ENCODE measurements at places on chromosomes 1 and 21.

DNA sequence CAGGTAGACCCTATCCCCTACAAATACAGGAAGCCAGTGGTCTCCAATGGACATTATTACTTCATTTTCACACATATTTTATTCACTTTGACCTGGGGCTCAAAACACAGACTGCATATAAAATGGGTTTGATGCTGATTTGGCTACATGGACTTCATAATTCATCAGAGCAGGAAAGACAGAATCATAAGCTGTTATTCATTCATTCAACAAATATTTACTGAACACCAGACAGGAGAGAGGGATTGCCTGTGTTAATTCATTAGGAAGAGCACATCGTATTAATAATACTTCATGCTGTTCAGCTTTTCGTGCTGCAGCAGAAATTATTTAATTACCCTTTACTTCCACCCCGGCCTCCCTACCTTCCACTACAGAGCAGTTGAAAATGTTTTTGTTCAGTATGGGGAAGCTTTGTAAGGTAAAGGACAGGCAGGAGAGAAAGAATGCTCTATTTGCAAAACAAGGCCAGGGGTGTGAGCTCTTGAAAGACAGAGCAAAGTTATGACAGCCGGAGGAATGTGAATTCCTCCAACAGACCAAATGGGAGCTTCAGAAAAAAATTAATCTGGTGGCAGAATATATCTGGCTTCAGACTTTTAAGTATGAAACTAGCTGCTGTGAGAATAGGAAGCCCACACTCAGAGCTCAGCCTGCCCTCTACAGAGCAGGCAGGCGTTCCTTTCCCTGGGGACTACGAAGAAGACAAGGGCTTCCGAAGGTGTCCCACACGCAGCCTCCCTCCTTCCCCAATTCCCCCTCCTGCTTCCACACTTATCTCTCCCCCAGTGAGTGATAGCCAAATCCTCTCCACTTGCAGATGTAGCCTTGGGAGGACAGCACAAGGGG is 58.0 kb downstream of the MDM4 start:
- no peak for DNase-seq

DNA sequence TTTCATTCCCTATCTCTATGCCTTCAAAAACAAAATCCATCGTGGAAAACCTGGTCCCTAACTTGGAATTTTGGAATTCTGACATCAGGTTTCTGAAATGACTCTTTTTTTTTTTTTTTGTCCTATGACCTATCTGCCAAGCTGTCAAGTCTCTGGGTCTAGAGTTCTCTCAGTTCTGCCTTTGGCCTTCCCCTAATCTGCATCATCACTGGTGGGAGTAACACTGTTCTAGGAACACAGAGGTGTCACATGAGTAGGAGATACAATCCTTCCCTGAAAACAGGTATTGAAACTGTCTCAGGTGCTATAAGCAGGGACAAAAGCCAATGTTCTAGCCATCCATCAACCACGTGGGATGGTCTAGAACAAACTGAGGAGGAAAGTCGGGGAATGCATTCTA is 142.0 kb upstream of the ATP1B1 start:
- no peak for DNase-seq

DNA sequence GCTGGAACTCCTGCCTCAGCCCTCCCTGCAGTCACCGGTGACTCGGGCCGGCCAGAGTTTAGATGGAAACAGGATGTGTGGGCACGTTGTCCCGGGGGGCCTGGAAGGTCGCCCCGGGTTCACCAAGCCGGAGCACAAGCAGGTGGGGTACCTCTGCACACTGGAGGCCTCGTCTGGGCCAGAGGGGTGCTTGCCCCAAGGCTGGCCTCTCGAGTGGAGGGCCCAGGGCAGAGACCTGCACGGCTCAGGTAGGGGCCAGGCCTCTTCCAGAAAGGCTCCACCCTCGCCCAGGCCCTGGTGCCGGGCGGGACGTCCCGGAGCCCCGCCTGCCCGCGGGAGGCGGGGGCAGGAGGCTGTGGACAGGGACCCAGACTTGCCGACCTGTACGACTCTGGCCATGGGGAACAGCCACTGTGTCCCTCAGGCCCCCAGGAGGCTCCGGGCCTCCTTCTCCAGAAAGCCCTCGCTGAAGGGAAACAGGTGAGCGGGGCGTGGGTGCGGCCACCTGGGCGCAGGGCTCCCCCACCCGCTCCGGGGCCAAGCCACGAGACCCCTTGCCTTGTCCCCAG is at the start of gene PLEKHN1:
Gene PLEKHN1, plus strand, starts transcription at position 348 of the 569 bp plus-strand sequence. Its CDS starts 50 bp downstream, at position 398.
- peak; percentile 25 for DNase-seq

GRCh38 chr1:50978852-50979781 is 9.1 kb downstream of the CDKN2C start:
- DNase-seq: no peak

- DNase-seq: no peak
Observed at GRCh38 chr1:50859657-50860056, 100.4 kb downstream of the FAF1 start.

DNA sequence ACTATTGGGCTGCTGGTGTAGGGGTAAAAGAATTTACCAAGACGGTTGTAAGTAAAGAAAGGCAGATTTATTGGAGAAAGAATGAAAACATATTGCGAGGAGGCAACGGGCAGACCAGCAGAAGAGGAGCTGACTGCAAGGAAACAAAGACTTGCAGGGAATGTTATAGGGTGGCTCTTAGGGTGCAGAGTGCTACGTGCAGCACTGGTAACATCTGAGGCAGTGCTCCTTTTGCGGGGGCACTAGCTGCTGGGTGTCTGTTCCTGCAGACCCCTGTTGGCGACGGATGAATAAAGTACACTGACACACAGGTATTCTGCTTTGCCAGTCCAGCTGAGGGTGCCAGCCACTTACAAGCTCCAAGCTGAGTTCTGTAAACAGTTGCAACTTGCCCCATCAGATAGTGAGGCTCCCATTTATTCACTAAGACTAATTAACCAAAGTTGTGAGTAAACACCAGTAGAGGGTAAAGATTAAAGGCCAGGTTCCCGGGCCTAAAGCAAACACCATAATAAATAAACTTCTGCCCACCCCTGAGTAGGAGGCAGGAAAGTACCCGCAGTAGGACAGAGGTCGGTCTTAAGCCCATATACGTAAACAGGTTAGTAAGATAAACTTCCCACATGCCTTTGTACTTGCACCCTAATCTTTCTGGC is 140.2 kb upstream of the KCNK1 start:
- no peak for DNase-seq

GRCh38 chr1:70033266-70033873 is 172.0 kb downstream of the LRRC40 start:
- DNase-seq: no peak

- DNase-seq: no peak
Observed at GRCh38 chr1:241696815-241697639, 44.9 kb downstream of the WDR64 start.

- no peak for DNase-seq
Observed at GRCh38 chr21:46028573-46029091, 47.1 kb downstream of the COL6A1 start.

GRCh38 chr1:74715236-74715502 is 17.7 kb downstream of the CRYZ start:
- no peak for DNase-seq

DNA sequence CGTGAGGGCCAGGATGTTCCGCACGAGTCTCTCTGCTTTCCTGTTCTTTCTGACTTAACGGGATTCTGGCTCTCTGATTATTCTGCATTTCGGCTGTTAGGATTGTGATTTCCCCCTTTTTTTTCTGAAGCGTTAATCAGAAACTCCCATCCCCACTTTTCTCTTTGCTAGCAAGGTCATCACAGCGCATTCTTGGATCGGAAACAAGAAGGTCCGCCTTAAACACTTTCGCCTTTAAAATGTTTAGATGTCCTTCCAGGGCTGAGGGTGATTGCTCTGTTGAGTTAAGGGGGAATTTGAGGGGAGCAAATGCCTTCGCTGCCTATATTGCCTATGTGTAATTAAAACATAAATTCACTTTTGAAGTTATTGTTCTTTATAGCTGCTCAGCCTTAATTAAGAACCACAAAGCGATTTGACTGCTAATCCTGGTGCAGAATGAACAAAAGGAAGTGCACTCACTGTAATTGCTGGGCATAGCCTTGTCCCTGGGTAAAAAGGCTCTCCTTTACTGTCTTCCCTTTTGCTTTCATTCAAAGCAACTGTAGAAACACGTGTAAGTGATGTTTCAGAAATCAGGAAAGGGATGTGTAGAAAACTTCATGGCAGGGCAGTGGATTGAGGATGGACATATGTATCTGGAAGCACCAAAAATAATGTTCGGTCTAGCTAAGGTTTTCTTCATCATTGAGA is 1.2 kb downstream of the LAMC1 start:
- DNase-seq: no peak

DNA sequence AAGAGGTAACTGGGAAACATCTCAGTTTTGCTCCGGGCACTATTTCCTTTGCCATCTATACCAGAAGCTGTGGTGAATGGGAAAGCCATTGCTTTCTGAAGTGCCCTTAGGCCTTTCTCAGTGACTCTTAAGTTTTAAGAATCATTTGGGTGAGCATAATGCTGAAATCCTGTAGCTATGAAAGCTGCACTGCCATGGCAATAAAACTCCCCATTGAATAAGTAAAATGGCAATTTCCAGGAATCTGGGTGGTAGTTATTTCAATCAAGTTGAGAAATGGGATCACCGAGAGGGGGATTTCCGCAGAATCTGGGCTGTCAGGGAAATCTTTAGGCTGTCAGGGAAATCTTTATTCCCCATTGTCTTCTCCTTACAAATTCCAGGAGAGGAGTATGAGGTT is 26.8 kb upstream of the MACF1 start:
- no peak for DNase-seq

- DNase-seq: no peak
Observed at GRCh38 chr21:45026826-45027225, 47.6 kb upstream of the ADARB1 start.

GRCh38 chr1:145997718-145998023 is 1.3 kb upstream of the TXNIP start:
- DNase-seq: no peak

GRCh38 chr1:18938008-18938706 is 18.3 kb downstream of the IFFO2 start:
- DNase-seq: no peak

- DNase-seq: peak; percentile 29
Observed at GRCh38 chr21:45153358-45154318, 79.3 kb downstream of the ADARB1 start.

- DNase-seq: no peak
Observed at GRCh38 chr1:87905651-87906050, 577.0 kb downstream of the LMO4 start.

DNA sequence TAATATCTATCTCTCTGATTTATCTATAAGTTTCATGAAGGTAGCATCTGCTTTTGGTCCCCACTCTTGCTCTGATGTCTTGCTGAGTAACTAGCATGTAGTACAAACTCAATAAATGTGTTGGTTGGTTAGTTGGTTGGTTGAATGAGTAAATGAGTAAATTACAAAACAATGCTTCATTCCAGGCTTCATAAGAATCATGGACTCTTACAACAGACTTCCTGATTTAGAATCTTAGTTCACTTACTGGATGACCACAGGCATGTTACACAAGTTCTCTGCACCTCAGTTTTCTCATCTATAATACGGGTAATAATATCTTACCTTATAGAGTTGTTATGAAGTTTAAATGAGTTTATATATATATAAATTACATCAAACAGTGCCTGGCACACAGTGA is 98.6 kb downstream of the ZNF281 start:
- DNase-seq: no peak

DNA sequence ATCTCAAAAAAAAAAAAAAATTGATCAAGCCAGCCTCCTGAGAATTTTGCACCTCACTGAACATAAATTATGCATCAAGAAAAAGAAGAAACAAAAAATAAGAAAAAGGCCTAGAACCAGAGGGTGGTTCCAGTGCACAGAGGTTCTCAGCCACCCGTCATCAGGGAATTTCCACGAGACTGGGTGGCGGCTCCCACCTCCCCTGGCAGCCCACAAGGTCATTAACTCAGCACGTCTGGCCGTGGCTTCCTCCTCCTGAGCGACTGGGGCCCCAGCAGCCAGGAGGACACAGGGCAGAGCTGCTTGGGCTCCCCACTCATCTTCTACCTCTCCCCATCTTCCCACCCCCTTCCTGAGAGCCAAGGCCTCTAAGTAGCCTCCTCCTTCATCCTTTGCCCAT is 15.7 kb upstream of the TMEM51 start:
- DNase-seq: no peak

- DNase-seq: no peak
Observed at GRCh38 chr21:41957991-41958766, 4.4 kb upstream of the C2CD2 start.

DNA sequence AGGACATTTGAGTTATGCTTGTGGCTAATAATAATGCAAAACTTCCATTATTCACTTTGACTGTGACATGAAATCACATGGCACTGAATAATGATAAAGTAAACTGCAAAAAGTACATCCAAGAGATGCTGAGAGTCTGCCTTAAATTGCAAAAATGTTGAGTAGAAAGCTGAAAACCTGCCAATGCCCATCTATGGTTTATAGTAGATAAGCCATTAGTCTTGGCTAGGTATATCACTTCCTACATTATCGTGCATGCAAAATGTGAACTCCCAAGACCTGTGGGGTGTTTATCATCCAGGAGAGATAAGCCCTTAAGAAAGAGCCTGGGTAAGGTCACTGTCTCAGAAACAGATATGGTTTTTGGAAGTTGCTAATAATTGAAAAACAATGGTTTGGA is 208.7 kb upstream of the DPYD start:
- DNase-seq: no peak

GRCh38 chr1:85308833-85309350 is 32.5 kb upstream of the BCL10 start:
- DNase-seq: no peak

- no peak for DNase-seq
Observed at GRCh38 chr1:11507309-11507708, 28.4 kb downstream of the DISP3 start.

DNA sequence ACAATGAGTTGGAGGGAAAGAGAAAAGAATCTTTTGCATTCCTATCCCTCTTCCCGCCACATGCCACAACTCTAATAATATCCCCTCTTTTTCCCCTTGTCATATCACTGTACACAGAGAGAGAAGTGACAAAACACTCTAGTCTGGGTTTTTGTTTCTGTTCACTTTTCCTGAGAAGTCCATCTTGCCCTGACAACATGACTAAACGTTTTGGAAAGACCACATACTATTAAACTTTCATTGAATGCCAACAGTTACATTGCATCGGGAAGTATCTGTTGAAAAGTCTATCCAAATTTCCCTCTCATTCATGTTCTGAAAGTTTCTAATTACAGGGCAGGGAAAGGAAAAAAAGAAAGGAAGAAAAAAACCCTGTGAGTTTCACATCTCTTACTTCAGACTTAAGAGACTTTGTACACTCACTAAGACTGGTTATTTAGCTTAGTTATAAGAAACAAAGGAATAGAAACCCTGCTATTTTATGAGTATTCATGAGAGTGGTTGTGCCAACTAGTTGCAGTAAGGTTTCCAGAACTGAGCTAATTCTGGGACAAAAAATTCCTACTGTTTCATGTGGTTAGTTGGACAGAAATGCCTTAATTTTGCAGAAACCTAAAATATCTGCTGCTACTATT is 16.9 kb downstream of the PLA2G4A start:
- DNase-seq: no peak

DNA sequence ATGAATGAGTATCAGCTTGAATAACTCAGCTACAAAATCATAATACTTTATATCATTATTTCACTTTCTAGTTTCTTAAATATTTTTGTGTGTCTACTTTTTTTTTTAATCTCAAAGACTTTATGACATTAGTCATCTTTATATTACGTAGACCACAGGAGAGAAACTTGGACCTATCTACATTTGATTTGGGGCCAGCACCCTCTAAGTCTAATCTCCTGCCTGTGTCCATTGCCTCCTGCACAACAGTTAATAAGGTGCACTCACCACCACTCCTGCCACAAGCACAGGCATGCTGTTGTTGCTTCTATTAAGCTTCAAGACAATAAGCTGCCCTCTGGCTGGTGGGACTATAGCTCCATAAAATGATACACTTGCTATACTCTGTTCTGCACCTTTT is 70.4 kb downstream of the DIRAS3 start:
- no peak for DNase-seq

All from CD4-positive, alpha-beta T cell treated with Interleukin-4 for 4 hours (primary cell).